ENCODE measurements at places on chromosomes 12 and 14. TPM values are rescaled to one million over a fixed set of nuclear protein-coding genes. Genes with fewer than 3 reads are reported as not detected.

DNA sequence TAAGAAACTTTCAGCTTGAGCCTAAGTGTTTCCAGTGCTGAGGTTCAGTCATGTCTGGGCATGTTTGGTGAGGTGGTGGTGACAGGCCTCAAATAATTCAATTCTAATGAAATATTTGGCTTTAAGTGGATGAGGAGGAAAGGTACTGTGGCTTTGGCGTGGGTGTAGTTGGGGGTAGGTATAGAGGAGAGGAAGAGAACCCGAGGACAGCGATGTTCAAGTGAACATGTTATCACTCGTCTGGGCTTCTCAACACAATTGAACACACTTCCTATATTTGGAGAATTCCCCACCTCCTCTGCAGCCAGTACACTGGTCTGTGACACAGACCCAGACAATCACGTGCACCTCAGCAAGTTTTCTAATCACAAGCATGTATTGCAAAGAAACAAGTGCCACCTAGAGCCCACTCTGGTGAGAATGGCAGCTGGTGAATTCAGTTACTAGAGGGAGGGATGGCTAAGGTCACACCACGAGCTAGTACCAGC lies 53.0 kb downstream of the IFNG-AS1 start:
- no peak for DNase-seq

DNA sequence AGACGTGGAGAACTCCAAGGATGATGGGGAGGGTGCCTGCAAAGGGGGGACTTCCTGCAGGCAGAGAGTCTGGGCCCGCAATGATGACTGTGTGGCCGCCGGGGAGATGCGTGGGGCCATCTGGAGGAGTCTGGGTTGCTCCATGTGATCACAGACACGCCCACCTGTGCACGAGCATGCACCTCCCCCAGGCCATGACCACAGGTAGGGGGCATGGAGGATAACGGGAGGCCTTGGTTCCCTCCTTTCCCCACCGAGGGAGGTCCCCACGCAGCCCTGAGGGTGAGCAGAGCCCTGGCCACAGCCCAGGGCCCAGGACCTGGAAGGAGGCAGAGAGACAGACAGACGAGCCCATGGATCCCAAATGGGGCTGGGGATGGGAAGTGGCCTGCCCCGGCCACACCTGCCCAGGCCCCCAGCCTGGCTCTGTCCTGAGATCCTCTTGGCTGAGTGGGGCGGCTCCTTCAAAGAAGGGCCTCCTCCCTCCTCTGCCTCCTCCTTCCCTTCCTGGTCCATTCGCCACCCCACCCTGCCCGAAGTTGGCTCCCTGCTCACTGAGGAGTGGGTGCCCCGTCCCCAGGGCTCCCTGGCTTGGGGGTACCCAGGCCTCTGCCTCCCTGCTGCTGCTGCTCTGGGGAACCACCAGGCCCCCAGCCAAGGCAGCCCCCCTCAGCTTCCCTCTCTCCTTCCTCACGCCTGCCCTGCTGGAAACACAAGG lies 138.2 kb downstream of the CALM1 start:
- no peak for DNase-seq

GRCh38 chr12:111446631-111447570 lies 41.2 kb downstream of the SH2B3 start:
- no peak for DNase-seq

- DNase-seq: peak; percentile 36
Measured at GRCh38 chr14:50944647-50945413, 547 bp upstream of the PYGL start.

- DNase-seq: no peak
Measured at GRCh38 chr14:21300892-21301291, 21.0 kb downstream of the RPGRIP1 start.

DNA sequence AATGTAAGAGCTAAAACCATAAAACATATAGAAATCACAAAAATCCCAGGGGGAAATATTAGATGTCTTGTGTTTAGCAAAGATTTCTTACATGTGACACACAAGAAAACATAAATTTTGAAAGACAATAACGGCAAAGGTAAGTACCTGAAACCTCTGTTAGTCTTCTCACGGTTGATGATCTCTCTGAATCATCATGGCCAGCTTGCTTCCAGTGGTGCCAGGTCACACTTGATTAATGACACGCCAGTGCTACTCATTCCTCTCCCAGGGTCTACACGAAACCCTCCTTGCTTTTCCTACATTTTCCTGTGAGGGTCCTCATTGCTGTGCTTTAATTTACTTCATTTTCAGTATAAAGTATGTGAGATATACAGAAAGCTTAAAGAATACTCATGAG lies 114.4 kb upstream of the PARP11 start:
- no peak for DNase-seq

- DNase-seq: no peak
Measured at GRCh38 chr12:103494734-103495468, 867 bp downstream of the C12orf42 start.

GRCh38 chr14:92597906-92598905 lies 84.6 kb downstream of the RIN3 start:
- DNase-seq: no peak

- DNase-seq: no peak
Measured at GRCh38 chr12:32737715-32738114, 18.0 kb downstream of the YARS2 start.

DNA sequence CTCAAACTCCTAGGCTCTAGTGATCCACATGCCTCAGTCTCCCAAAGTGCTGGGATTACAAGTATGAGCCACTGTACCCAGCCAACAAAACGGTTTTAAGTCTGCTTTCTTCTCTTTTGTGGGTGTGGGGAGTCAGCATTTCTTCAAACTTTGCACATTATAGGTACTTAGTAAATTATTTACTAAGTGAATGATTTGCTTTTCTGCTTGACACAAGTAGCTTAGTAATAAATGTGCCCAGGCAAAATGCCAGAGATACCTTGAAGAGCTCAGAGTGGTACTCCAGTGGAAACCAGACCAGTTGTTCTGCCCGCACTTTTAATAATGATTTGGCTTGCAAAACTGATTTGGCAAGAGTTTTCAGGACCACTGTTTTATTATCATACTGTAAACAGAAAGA lies 15.0 kb downstream of the DEPDC4 start:
- DNase-seq: no peak

DNA sequence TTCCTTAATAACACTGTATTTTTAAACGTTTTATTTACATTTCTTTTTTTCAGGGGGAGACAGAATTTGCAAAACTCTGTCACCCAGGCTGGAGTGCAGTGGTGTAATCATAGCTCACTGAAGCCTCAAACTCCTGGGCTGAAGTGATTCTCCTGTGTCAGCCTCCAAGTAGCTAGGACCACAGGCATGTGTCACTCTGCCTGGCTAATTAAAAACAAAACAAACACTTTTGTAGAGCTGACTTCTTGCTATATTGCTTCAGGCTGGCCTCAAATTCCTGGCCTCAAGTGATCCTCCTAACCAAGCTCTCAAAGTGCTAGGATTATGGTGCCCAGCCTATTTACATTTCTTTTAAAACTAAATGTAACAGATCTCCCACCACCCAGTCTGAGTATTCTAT lies 12.7 kb downstream of the CPSF6 start:
- no peak for DNase-seq

DNA sequence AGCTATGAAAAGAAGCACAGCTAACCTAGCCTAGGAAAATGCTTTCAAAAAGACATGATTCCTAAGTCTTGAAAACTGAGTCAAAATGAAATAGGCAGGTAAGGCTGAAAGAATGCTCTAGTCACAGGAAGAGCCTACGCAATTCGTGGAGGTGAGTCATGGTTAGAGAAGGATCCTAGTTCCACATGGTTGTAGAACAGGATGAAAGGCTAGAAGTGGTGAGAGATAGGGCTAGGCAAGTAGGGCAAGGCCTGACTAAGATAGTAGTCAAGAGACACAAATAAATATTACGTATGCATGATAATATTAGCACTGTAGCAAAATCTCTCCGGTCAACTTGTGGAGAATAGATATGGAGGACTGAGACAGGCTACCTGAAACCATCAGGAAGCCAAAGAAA lies 47.2 kb downstream of the PLCZ1 start:
- DNase-seq: no peak

GRCh38 chr12:5748027-5748426 lies 197.0 kb downstream of the ANO2 start:
- no peak for DNase-seq

GRCh38 chr12:75666939-75667334 lies 155.5 kb upstream of the KRR1 start:
- DNase-seq: no peak

GRCh38 chr12:121784460-121784859 lies 9.0 kb downstream of the RHOF start:
- DNase-seq: no peak

- DNase-seq: no peak
Measured at GRCh38 chr12:43951286-43951685, 115.4 kb downstream of the TMEM117 start.

- no peak for DNase-seq
Measured at GRCh38 chr12:109944561-109945359, 44.7 kb downstream of the TCHP start.

DNA sequence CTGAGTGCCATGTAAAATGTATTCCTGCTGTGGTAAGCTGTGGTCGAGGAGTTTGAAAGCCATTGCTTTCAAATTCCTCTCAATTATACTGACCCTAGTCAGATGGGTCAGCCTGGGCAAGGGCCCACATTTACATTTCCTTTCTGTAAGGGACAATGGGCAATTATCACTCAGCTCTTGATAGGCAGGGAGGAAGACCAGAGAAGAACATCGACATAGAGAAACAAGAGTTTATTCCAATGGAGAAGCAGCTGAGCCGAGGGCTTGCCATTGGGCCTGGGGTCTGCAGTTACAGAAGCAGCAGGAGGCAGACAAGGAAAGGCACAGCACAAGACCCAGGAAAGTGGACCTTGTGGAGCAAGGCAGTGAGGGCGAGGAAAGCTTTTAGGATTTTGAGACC lies 9.7 kb downstream of the NRIP2 start:
- DNase-seq: no peak

- no peak for DNase-seq
Measured at GRCh38 chr12:29547864-29548263, 50.4 kb upstream of the OVCH1 start.

GRCh38 chr12:76274420-76275083 lies 73.7 kb downstream of the BBS10 start:
- no peak for DNase-seq

DNA sequence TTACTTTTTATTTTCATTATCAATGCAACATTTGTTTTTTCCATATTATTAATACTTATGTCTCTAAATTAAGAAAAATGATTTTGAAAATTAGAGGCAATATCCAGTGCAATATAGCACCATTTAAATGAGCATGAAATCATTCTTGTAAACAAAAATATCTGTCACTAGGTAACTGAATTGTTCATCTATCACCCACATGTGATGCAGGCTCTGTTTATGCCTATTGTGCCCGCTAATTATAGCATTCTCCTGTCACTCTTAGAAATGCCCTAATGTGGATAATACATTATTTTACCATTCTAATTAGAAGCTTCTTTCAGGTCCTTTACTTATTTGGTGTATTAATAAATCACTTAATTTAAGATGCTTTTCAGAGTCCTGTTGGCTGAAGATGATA lies 1332.4 kb downstream of the AACS start:
- DNase-seq: no peak

DNA sequence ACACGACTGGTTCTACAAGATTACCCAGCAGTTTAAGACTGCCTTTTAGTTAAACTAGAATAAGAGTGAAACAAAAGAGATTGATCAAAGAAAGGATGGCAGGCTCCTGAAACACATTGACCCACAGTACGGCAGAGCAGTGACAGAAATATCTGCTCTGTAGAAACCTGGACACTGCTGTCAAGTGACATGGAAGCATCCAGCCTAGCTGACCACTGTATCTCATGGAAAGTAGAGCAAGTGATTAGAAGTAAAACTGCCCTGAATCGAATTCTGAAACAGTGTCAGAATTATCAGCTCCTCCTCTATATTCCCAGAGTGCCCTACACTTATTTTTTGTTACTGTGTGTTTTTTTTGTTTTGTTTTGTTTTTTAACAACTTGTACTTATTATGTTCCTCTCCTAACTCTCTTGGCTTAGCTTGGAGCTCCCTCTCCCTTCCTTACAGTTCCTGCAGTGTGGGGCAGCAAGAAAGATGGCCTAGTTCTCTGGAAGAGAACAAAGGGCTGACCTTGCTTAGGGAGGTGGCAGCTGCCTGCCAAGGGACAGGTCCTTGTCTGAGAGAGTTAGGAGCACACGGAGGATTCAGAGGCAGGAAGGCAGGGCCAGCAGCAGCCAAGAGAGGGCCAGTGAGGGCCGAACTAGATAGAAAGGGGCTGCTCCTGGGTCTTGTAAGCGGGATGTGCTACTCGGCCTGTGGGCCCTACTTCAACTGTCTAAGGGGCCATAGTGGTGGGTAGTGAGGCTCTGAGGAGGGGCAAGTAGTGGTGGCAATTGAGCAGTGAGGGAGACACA lies 97.2 kb downstream of the PTPRR start:
- no peak for DNase-seq

DNA sequence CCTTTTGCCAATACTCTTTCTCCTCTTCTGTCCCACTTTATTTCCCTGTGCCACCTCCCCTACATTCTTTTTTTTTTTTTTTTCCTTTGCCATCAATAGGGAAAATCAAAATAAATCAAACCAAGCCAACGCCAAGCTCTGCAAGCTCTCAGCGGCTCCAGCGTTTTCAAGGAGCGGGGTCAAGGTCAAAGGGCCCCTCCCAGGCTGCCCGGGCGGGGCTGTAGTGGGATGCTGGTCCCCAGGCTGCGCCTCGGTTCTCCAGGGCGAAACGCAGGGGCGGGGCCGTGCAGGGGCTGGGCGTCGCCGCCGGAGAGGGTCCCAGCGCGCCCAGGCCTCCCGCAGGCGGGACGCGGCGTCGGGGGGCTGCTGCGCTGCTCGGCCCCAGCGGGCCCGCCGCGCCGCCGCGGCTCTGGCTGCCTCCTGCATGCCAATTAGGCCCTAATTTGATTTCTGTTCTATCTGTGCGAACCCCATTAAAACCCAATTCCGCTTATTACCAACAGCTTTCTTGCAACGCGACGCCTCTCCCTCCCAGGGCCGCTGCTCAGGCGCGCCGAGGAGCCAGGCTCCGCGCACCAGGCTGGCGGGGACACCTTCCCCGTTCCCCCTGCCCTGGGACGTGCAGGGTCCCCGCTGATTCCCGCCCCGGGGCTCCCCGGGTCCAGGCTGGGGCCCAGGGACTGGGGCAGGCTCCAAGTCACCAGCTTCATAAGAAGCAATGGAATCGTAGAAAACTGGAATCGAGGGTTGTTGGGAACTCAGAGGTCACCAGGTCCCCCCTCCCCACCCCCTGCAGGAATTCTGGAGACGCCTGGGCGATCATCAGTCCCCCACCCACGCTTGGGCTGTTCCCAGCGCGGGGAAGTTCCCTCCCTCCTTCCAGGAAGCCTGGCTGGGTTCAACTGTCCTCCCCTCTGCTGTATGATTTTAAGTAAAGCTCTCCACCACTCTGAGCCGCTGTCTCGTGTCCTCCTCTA lies 50.7 kb upstream of the MAP1LC3B2 start:
- DNase-seq: no peak

GRCh38 chr12:10366875-10367274 lies 23.0 kb downstream of the KLRK1 start:
- no peak for DNase-seq

Gene KLHL33
- 0.12 TPM for total RNA-seq

Gene SLC25A21
- total RNA-seq: not detected

Gene GALNT4
- 8.9 TPM for total RNA-seq

Gene ERGIC2
- total RNA-seq: 69.7 TPM

Gene PFDN5
- total RNA-seq: 538 TPM

Gene CEP128
- total RNA-seq: 3.5 TPM

Gene KRT4
- not detected for total RNA-seq

Gene EXOC3L4
- total RNA-seq: not detected
